ENCODE measurements at places on chromosomes 1 and 21. TPM values are rescaled to one million over a fixed set of nuclear protein-coding genes. Genes with fewer than 3 reads are reported as not detected.

Gene SH2D1B
- total RNA-seq, result not detected

GRCh38 chr1:242242983-242243382 lies 244.1 kb upstream of the MAP1LC3C start:
- H3K27me3 ChIP-seq, result no peaks in the 10 kb centered on the region
- H3K36me3 ChIP-seq, result no peaks in the 10 kb centered on the region

DNA sequence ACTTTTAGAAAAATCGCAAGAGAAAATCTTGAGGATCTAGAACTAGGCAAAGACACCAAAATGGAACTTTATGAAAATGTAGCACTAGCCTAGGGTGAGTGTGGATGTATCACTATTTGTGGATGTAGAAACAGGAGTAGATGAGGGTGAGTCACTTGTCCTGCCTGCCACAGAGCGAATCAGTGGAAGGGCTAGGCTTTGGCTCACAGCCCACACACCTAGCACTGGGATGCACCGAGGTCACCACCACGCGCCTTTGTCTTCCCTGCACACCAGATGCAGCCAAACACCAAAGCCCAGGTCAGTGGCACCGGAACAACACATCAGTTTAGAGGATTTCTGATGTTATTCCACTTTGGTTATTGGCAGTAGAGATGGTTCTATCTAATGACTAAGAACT lies 38.2 kb downstream of the PKNOX1 start:
- H3K36me3 ChIP-seq, result peaks cover 42% of the 10 kb centered on the region
- no peaks in the 10 kb centered on the region for H3K27me3 ChIP-seq
- DNase-seq, result no peak
- H3K4me1 ChIP-seq, result peaks cover 5% of the 10 kb centered on the region
- no peak overlapping the region for H3K27ac ChIP-seq
- no peak overlapping the region for H3K4me3 ChIP-seq

DNA sequence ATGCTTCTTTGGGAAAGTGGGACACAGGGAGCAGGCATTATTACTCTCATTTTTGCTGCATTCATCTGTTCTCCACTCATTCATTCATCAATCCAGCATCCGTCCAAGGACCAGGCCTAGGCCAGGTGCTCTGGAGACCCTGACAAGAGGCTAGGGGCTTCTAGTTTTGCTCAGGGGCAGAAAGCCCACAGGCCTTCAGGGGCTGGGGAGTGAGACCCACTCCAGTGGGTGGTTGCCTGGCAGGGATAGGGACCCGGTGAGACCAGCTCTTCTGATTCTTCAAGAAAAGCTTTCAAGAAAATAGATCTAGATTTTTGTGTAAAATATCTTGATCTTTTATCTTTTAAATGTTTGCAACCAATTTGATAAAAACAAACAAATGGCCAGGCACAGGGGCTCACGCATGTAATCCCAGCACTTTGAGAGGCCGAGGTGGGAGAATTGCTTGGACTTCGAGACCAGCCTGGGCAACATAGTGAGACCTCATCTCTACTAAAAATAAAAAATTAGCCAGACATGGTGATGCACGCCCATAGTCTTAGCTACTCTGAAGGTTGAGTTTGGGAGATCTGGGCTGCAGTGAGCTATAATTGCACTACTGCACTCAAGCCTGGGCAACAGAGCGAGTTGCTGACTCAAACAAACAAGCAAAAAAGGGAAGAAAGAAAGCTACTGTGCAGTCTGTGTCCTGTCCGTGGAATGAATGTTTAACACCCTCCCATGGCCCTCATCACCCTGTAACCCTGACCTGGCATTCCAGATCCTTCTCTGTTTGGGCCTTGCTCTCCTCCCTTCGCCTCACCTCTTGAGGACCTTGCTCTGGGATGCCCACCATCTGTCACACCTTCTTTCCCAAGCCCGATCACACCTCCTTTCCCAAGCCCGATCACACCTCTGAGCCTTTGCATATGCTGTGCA lies 17.3 kb upstream of the LRP8 start:
- no peak overlapping the region for H3K27ac ChIP-seq
- no peak overlapping the region for H3K4me3 ChIP-seq
- H3K4me1 ChIP-seq, result peaks cover 7% of the 10 kb centered on the region
- H3K27me3 ChIP-seq, result peaks cover 1% of the 10 kb centered on the region

DNA sequence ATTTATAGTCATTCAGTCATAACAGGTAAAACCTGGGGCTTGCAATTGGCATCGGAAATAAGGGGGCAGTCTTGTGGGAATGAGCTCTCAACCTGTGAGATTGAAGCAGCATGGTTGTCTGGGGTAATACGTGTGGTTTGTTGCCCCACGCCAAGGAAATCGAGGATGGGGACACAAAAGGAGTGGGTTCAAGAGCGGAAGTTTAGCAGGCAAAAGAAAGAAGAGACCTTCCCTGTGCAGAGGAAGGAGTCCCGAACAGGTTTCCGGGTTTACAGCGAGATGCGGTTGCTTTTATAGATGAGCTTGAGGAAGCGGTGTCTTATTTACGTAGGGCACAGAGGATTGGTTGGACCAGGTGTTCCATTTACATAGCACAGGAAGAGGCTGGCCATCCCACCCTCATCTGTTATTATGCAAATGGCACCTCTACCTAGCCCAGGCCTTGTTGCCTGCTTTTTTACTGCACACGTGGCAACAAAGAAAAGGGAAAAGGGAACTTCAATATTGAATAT lies 37.3 kb downstream of the IFNAR1 start:
- peak overlapping the region; percentile 73 for H3K4me3 ChIP-seq
- H3K4me1 ChIP-seq, result peaks cover 17% of the 10 kb centered on the region
- peak overlapping the region; percentile 74 for H3K27ac ChIP-seq
- peaks cover 12% of the 10 kb centered on the region for H3K36me3 ChIP-seq

DNA sequence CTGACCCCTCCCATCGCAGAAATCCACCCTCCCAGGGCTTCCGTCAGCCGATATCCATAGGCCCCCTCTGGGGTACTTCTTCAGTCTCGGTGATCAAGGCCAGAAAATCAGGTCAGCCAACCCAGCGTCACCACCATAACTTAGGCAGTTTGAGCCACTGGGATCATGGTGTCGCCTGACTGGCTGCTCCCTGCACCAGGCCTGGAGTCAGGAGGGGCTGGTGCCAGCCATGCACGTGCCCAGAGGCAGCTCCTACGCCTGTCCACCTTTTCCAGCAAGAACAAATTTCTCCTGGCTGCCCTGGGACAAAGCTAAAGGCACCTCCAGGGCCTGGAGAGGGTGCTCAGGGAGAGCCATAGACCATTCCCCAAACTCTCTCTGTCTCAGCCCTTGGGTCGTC lies 4.8 kb upstream of the CTRC start:
- no peaks in the 10 kb centered on the region for H3K27me3 ChIP-seq
- peaks cover 5% of the 10 kb centered on the region for H3K4me1 ChIP-seq
- H3K4me3 ChIP-seq, result no peak overlapping the region
- DNase-seq, result no peak
- H3K27ac ChIP-seq, result no peak overlapping the region

DNA sequence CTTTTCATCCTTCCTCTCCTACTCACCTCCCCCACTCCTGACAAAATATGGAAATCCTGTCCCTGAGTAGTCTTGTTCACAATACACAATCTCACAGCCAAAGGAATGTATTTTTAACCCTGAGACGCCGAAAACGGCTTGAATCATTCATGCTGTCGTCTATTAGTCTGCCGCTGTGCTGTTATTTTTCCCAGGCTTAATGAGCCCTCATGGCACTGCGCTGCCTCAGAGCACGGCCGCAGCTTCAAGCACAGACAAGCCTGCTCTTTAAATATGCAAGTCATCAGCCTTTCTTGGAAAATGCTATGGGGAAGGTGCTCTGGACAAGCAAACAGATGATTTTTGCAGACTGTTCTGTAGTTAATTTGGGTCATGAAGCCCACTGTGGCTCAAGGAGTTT lies 302.7 kb downstream of the DISC1 start:
- no peak for DNase-seq
- H3K4me3 ChIP-seq, result no peak overlapping the region
- H3K27me3 ChIP-seq, result peaks cover 16% of the 10 kb centered on the region

- H3K36me3 ChIP-seq, result peaks cover 53% of the 10 kb centered on the region
- peaks cover 36% of the 10 kb centered on the region for H3K4me1 ChIP-seq
- no peaks in the 10 kb centered on the region for H3K27me3 ChIP-seq
Measured at GRCh38 chr1:226637147-226637935, 88.8 kb downstream of the STUM start.

- peaks cover 66% of the 10 kb centered on the region for H3K4me1 ChIP-seq
- DNase-seq, result peak; percentile 74
- H3K4me3 ChIP-seq, result peak overlapping the region; percentile 83
- peaks cover 2% of the 10 kb centered on the region for H3K27me3 ChIP-seq
Measured at GRCh38 chr1:207824691-207825408, 73.0 kb downstream of the CD46 start.

DNA sequence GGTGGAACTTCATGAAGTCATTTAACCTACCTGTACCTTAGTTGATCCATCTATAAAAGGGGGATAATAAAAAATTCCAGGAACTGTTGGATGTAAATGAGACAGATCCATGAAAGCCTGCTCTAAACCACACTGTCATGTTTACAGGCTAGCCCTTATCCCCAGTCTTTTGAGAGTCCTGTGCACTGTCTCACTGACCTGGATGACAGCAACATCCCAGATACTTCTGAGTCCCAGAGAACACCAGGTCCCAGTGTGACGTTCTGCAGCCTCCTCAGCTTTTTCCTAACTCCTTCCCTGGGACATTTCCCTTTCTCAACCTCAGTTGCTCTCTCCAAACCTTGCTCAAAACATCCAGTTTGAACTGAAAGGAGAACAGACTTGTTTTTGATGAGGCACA lies 165.4 kb upstream of the C8B start:
- H3K36me3 ChIP-seq, result no peaks in the 10 kb centered on the region
- no peak overlapping the region for H3K27ac ChIP-seq
- no peaks in the 10 kb centered on the region for H3K4me1 ChIP-seq
- no peak for DNase-seq
- no peak overlapping the region for H3K4me3 ChIP-seq
- no peaks in the 10 kb centered on the region for H3K27me3 ChIP-seq

Gene ACKR1
- not detected for total RNA-seq

GRCh38 chr1:84933011-84933611 lies 40.1 kb upstream of the LPAR3 start:
- H3K27ac ChIP-seq, result no peak overlapping the region
- H3K4me3 ChIP-seq, result no peak overlapping the region
- no peak for DNase-seq
- peaks cover 17% of the 10 kb centered on the region for H3K4me1 ChIP-seq

GRCh38 chr1:242128951-242129502 lies 130.1 kb upstream of the MAP1LC3C start:
- H3K4me1 ChIP-seq, result no peaks in the 10 kb centered on the region
- no peak overlapping the region for H3K4me3 ChIP-seq
- H3K27ac ChIP-seq, result no peak overlapping the region
- H3K36me3 ChIP-seq, result no peaks in the 10 kb centered on the region

Gene LAMC2
- total RNA-seq, result 0.07 TPM

All from activated CD4-positive, alpha-beta T cell treated with anti-CD3 and anti-CD28 coated beads, Interleukin-2, amount 10 ng/mL, durations not matched to agents 24 days and 14 days (primary cell).